Stimulated activated CD4-positive, alpha-beta T cell treated with anti-CD3 and anti-CD28 coated beads, TNF-alpha, amount 100 ng/mL, for 48 hours (primary cell): ENCODE measurements at places on chromosomes 3 and 15.
A peak's percentile ranks its signal among the peaks of the same experiment; 100 is the strongest.

- DNase-seq: no peak
These were observed 84.6 kb downstream of the PEAK1 start for GRCh38 chr15:77335298-77335697.

DNA sequence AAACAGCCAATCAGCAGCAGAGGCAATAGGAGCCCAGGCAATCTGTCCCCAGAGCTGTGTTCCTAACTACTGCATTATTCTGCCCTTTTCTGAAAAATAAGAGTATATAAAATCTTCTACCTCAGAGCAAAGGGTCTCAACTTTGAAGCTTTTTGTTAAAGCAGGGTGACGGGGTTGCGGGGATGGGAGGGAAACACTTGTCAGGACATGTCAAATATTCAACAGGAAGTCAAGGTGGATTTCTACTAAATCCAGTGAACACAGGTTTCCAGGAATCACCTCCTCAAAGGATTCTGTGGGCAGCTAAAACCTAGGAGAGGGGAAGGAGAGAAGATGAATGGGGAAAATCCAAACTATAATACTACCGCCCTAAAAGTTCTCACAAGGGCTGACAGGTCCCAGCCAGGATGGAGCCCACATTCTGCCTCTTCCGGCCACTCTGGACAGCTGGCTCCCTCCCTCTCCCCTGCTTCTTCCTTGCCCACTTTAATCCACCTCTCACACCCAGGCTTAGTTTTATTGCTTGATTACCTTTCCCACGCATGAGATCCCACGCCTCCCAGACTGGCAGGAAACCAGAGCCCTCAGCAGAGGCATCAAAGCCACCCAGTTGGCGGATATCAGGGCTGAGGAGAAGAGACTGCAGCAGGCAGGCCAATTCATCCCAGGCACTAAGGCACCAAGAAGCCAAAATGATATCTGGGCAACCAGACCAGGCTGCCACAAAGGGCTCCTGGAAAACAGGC is 77.2 kb downstream of the OSBPL10 start:
- no peak for DNase-seq

- no peak for DNase-seq
These were observed 75.6 kb downstream of the DTWD1 start for GRCh38 chr15:49696433-49696832.

DNA sequence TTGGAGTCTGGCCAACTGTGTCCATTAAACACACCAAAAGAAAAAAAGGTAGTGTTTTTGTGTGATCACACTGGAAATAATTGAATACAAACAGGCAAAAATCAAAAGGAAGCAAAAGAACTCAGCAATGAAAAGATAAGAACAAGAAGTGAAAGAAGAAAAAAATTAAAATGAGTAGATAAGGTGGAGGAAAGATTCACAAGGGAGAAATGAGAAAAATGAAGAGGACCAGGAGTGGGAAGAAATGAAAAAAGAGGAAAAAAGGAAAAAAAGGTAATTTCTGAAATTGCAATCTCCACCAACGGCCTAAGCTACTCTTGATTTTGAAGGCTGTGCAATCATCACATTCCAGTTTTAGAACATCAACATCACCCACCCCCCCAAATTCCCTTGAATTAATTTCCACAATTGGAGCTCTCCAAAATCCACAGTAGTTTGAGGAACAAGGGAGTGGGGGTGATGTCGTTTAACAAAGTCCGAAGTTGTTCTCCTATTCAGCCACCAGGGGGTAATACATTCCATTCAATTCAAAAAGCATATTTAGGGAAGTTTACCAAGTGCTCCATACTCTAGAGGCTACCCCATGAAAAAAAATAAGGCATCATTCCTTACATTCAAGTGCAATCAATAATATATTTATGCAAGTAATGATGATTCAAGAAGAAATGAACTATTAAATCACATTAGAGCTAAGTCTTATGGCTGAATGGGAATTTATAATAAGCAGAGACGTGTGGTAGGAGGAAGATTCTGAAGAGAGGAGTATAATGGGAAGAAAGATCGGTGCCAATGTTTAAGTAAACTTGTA is 37.4 kb downstream of the ZNF860 start:
- no peak for DNase-seq

- DNase-seq: no peak
These were observed 34.0 kb downstream of the SCG5 start for GRCh38 chr15:32675466-32675865.

DNA sequence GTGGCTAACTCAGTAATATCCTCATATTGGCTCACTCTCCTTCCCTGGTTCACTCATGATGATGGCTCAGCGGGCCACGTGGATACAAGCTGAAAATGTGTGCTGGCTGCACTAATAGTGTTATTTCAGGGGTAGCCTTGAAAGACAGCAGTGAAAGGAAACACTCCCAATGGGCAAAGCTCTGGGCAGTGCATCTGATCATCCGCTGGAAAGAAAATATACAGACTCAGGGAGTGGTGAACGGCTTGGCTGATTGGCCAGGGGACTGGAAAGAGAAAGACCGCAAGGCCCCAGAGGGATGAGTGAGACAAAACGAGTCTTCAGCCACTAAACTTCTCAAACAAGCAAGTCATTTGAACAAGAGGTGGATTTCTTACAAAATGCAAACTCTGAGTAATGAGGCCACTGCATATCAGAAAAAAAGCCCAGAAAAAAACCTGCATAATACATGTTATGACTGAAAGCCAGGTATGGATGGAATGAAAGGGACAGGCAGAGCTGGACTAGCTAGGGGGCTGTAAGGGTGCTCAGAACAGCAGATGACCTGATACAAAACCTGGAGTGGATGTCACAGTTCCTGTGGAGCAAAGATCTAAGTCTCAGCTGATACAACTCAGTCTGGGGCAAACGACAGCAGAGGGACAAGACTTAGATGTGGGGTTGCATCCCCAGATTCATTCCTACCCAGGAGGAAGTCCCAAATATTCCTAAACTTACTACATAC is 33.3 kb downstream of the CMTM6 start:
- no peak for DNase-seq

DNA sequence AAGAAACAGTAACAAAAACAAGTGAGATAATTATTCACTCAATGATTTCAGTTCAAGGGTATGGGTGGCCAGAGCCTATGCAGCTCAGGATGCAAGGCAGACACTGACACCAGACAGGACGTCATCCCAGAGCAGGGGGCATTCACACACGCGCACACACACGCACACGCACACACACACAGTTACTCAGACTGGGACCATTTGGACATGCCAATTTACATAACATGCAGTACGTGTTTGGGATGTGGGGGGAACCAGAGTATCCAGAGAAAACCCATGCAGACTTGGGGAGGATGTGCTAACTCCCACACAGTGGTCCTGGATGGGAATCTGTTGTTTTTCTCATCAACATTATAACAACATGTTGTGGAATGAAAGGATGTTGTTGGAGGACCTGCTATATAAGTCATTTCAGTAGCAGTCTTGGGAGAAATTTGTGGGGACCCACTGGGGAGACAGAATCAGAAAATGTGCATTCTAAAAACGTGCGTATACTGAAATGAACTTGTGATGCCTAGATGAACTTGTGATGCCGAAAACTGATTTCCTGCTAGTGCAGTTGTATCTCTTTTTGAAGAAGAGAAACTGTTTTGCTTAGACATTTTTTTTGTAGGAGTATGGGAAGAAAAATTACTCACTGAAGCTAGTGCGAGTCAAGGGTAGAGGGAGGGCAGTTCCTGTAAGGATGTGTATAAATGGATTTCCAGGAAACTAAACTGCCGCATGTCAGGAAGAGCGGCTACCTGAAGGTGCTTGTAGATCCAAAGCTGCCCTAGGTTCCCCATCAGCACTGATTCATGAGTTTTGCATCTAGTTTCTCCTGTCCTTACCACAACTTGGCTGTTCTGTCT is 25.2 kb downstream of the CD200 start:
- peak; percentile 36 for DNase-seq

DNA sequence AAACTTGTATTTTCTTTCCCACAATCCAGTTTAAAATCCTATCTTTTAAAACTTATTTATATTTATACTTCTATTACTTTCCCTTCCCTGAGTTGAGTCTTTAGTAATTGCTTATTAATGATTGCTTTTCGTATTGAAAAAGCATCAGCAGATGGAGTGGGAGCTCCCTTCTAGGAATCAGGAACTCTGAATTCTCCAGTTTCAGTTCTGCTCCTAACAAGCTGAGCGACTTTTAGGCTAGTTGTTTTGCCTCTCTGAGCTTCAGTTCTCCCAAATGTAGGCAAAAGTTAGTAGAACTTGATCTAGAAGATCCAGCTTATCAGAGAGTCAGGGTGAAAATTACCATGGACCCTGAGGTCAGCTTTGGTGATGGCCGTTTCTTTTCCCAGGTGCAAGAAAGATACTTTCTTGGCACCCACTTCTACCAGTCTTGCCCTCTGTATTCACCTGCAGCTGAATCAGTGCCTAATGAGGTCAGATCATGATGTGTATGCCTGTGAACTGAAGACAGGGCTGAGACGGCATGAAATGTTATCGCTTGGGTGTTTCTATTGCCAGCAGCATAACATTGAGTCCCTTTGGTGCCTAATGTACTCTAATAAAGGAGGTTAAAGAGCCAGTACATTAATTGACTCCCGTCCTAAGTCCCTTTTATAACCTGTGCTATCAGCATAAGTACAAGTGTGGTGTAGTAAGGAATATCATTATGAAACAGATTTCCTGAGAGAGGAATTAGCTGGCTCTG is 194.5 kb upstream of the TBC1D5 start:
- no peak for DNase-seq

- DNase-seq: peak; percentile 67
These were observed 1.6 kb upstream of the SIN3A start for GRCh38 chr15:75452865-75453702.

- DNase-seq: no peak
These were observed 37.9 kb downstream of the TUBGCP4 start for GRCh38 chr15:43408789-43409188.

DNA sequence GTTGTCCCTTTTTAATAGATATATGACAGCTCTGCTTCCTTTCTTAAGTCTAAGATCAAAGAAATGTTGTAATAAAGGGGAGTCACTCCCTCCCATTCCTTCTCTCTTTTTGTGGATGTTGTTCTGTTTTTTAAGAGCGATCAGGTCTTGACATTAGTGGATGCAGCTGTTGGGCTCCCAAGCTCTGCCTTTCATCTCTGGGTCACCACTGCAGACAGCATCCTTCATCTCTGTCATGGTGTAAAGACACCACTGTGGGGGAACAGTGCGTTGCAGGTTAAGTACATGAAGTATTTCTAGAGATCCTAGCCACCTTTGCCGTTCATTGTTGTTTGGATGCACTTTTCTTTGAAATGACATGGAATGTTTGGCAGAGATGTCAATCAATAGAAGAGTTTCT is 17.7 kb downstream of the FNDC3B start:
- no peak for DNase-seq

- DNase-seq: no peak
These were observed 50.4 kb downstream of the DCLK3 start for GRCh38 chr3:36713904-36714303.

GRCh38 chr3:128549283-128550112 is 56.5 kb upstream of the GATA2 start:
- DNase-seq: no peak
